ENCODE measurements at places on chromosomes 4 and X. TPM values are rescaled to one million over a fixed set of nuclear protein-coding genes. Genes with fewer than 3 reads are reported as not detected.

Gene OPRPN
- not detected for total RNA-seq

DNA sequence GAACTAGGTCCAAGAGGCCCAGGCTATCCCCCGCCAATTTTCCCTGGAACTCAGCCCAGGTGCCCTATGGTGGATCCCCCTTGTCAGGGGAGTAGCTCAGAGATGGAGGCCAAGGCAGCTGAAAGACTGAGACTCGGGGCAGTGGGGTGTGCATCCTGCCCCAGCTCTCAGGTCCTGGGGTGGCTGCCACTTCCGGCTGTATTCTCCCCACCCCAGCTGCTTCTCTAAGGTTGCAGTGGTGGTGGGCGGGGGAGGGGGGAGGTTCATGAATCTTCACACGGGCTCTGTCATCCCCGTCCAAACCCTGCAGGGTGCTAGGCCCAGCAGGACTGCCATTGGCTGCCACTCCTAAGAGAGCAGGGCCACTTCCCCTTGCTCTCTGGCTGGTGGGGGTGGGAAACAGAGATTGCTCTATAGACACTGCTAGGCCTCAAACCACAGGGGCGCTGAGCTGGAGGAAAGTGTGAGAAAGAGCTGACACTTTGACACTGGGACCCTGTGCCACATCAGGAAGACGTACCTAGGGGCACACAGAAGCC lies 1.5 kb downstream of the SASH3 start:
- no peak for DNase-seq

GRCh38 chr4:87677731-87678130 lies 27.7 kb downstream of the DMP1 start:
- no peak for DNase-seq

Gene CPXCR1
- total RNA-seq, result not detected

Measured in Calu3 (cell line).